ENCODE measurements at places on chromosomes 11 and 22. TPM values are rescaled to one million over a fixed set of nuclear protein-coding genes. Genes with fewer than 3 reads are reported as not detected.

Gene LRRN4CL
- polyA plus RNA-seq, result not detected

Gene TSGA10IP
- polyA plus RNA-seq, result not detected

Gene OR4C16
- polyA plus RNA-seq, result not detected

Gene DBX1
- not detected for polyA plus RNA-seq

Gene CNGA4
- 0.13 TPM for polyA plus RNA-seq

Gene SAC3D1
- 10.7 TPM for polyA plus RNA-seq

Gene MS4A3
- polyA plus RNA-seq, result not detected

Gene MUC5AC
- not detected for polyA plus RNA-seq

Gene KCNE3
- polyA plus RNA-seq, result not detected

Gene MRGPRE
- not detected for polyA plus RNA-seq

Gene RIMBP3B
- polyA plus RNA-seq, result 0.59 TPM

Gene MYEOV
- polyA plus RNA-seq, result not detected

Gene MS4A6A
- polyA plus RNA-seq, result 1.4 TPM

Gene IGSF9B
- 0.35 TPM for polyA plus RNA-seq

Gene OR2AT4
- not detected for polyA plus RNA-seq

Gene CCDC85B
- 77.2 TPM for polyA plus RNA-seq

Gene LGR4
- polyA plus RNA-seq, result 0.24 TPM

Gene MS4A12
- not detected for polyA plus RNA-seq

Gene ARHGAP32
- polyA plus RNA-seq, result 0.98 TPM

Gene OR8G5
- polyA plus RNA-seq, result not detected

Gene NAALADL1
- 22.2 TPM for polyA plus RNA-seq

Gene GNAZ
- not detected for polyA plus RNA-seq

Gene TRIM29
- not detected for polyA plus RNA-seq

Gene NECTIN1
- not detected for polyA plus RNA-seq

Gene TAF10
- polyA plus RNA-seq, result 247 TPM

Gene CALCB
- 0.18 TPM for polyA plus RNA-seq

Gene PKDREJ
- polyA plus RNA-seq, result not detected

Gene OR51B2
- not detected for polyA plus RNA-seq

Gene MIOX
- not detected for polyA plus RNA-seq

Gene RDX
- polyA plus RNA-seq, result 5.4 TPM

Gene ANO5
- not detected for polyA plus RNA-seq

Gene SYT7
- not detected for polyA plus RNA-seq

Gene APOA5
- polyA plus RNA-seq, result not detected

Gene CALCA
- polyA plus RNA-seq, result not detected

Gene HOATZ
- not detected for polyA plus RNA-seq

Gene CELSR1
- polyA plus RNA-seq, result 0.66 TPM

Gene OR5A1
- polyA plus RNA-seq, result not detected

Gene GPR83
- polyA plus RNA-seq, result 0.14 TPM

Gene RFPL3
- polyA plus RNA-seq, result not detected

Gene SCUBE2
- polyA plus RNA-seq, result not detected

Gene OR51I1
- polyA plus RNA-seq, result not detected

Gene SLCO2B1
- polyA plus RNA-seq, result not detected
